ENCODE measurements at places on chromosomes 3 and 15.

DNA sequence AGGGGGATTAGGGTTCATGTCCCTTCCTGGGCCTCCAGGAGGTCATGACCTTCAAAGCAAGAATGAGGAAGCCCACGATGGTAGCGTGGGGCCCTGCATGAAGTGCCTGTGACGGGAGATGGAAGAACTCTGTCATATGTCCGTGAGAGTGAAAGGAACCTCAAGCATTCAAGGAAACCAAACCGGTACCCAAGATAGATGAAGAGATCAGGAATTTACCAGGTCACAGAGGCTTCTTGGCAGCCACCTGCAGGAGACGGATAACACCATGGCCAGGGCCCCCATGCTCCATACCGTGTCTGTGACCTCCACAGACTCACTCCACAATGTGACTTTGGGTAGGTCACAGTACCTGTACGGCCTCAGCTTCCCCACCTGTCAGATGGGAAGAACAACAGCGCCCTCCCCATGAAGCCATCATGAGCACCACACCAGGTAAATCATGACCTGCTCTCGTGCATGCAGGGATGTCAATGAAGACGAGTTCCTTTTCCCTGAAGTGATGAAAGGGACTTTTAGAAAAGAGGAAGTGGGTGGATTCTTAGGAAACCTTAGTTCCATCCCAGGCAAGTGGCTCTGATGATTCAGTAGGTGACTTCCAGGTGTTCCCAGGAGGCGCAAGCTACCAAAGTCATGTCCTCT is 23.3 kb upstream of the CYP11A1 start:
- no peak for DNase-seq

DNA sequence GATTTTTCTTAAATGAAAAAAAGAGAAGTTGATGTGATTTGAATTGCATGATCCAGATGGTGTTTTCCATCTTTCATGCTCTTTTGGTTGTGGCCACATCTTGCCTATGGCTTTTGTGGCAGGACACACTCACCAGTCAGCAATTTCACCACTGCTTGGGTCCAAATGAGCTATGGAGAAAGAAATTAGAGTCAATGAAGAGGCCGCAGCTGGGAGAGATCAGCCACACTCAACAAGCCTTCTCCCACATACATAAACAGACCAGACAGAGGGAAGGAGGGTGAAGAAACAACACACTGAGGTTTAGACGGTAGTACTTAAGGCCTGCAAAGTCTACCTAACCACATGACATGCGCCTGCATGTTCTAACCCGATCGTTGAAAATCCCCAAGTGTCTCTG is 110.7 kb upstream of the CDIN1 start:
- no peak for DNase-seq

- DNase-seq = no peak
Observed at GRCh38 chr3:136789976-136790375, 28.9 kb upstream of the SLC35G2 start.

GRCh38 chr15:59583088-59583487 is 28.5 kb upstream of the GCNT3 start:
- no peak for DNase-seq

DNA sequence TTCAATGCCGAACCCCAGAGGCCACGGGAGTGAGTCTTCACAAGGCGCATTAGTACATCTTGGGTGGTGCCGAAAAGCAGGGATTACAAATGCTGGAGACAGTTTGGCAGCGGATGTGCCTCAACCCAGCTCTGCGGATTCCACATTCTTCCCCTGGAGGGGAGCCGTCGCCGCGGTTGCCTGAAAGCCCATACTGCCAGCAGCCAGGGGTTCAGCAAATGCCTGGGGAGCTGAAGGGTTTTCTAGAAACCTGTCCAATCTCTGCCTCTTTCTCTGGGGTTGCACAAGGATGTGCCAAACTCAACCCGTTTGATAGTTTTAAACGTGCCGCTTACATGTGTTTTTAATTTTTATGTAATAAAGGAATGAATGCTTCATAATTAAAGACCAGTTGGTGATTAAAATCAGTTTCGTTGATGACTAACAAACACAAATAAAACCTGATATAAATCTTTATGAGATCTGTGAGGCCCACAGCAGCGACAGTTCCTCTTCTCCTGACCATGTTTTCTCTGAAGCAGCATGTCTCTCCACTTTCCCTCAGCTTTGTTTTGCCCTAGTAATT is 74.6 kb upstream of the LEKR1 start:
- DNase-seq = no peak

- no peak for DNase-seq
Observed at GRCh38 chr3:126742057-126742456, 38.0 kb downstream of the CHCHD6 start.

DNA sequence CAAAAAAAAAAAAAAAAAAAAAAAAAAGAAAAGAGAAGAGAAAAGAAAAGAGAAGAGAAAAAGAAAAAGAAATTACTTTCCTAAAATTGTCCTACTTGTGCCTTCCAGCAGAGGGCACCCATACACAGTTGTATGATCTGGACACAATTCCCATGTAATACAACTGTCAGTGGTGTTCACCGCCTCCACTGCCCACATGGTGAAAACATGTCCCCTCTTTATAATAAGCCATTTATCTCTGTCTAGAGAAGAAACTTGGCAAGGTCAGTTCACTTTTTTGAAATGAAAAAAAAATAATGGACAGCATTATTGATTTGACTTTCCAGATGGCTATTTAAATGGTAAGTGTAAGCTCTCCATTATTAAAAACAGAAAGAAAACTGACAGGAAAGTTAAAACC is 459.4 kb downstream of the GBE1 start:
- DNase-seq = peak; percentile 6

DNA sequence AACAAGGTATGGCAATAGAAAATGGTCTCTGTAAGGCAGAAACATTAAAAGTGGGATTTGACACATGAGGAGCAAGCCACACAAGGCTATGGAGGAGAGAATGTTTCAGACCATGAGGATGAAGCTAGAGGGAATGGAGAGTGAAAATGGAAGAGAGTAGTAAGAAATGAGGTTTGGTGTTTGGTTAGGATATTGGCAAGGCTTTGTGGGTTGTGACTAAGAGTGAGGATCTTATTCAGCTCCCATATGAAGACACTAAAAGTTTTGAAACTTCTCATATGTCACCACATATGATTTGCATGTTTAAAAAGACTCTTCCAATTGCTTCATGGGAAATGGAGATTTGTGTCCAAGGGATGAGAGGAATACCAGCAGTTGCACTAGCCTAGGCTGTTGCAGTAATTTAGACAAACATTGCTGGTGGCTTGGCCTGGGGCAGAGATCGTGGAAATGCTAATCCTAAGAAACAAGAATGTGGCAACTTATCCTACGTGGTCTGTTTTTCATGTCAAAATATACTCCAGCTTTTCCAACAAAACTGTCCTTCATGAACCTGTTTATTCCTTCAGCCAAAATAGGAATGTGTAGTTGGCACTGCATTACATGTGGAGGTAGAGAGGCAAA is 749.0 kb downstream of the PDCD6IP start:
- DNase-seq = no peak

DNA sequence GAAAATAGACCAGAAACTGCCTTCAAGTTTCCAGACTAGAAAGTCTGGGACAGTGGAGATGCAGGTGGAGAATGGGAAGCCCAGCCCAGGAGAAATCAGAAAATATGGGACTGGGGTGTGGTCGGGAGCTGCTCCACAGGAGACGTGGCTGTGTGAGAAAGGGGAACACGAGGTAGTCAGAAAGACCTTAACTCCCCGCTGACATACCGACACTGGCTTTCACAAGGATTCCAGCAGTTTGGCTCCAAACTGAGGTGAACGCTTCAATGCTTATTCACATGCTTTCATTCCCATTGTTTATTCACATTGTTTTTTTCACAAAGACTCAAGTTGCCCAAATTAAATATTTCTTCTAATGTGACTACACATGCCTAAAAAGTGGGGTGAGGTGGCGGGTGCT is 111.5 kb upstream of the SLCO3A1 start:
- no peak for DNase-seq

DNA sequence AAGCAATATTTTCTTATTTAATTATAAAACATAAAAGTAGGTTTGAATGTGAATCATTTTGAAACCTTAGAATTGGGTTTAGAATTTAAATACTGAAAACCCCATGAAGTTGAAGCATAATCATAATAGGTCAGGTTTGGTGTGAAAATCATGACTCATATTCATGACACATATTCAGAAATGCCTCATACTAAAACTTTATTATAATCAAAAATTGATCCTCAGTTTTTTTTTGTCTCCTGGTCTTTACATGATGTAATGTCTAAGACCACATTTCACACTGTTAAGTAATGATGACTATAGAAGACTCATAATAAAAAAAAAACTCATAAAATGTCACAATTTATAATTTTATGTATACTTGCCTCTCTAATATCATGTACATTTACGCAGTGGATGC is 190.4 kb downstream of the FOXP1 start:
- no peak for DNase-seq

- DNase-seq = peak; percentile 22
Observed at GRCh38 chr3:133295199-133295901, 104.5 kb upstream of the BFSP2 start.
